ENCODE measurements at places on chromosomes 7 and 10.

DNA sequence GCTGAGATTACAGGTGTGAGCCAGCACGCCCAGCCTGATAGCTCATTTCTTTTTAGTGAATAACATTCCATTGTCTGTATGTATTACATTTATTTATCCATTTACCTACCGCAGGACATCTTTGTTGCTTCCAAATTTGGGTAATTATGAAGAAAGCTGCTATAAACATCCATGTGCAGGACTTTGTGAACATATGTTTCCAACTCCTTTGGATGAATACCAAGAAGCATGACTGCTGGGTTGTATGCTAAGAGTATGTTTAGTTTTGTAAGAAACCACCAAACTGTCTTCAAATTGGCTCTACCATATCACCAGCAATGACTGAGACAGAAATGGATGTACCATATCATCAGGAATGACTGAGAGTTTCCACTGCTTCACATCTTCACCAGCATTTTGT is 200.2 kb upstream of the TMEM196 start:
- DNase-seq: no peak

GRCh38 chr7:42236266-42236975 is 588 bp downstream of the GLI3 start:
- peak; percentile 46 for DNase-seq

DNA sequence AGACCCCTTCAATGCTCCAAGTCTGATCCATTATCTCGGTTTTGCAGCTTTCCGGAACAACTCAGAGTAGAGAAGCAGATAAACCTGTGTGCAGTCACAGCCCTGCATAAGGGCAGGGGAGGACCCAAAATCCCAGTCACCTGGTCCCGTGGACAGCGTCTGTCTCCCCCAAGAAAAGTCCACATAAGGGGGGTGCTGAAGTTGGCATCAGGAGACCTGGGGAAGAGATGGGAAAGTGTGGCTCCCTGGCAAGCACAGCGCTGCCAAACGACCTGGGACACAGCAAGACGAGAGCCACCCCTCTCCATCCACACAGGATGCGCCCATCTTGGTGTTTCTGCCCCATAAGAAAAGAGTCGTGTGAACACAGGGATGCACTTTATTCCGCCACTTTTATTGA is 27.9 kb downstream of the ASB13 start:
- DNase-seq: no peak

GRCh38 chr7:74569501-74570075 is 87.9 kb upstream of the GTF2I start:
- DNase-seq: no peak

DNA sequence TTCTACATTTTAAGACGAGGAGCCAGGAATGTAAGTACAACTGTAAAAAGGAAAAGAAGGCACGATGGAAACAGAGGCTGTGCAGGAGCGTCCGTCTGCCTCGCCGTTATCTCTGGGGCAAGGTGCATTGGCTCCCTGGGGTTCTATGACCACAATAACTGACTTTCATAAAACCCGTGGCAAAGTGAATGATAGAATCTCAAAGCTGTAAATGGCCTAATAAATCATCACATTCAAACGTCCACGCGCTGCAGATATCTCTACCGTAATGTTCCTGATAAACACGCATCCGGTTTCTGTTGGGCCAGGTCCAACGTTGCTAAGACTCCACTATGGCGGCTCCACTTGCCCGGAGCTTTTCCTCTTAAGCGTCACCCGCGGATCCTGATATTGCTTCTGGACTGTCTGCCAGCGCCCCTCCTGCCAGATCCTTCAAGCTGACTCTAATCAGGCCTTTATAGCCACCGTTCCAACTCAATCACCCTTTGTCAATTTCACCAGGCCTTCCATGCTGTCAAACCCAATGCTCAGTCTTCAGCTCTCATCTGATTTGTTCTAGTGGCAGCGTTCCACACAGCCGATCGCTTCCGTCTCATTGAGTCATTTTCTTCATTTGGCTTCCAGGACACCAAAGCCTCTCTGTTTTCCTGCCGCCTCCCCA is 265.6 kb upstream of the FOXK1 start:
- no peak for DNase-seq

Measured in HFFc6 (cell line).